ENCODE measurements at places on chromosomes 7 and 10.

- no peak for DNase-seq
These were observed 397.0 kb downstream of the LRMDA start for GRCh38 chr10:75828413-75828812.

- no peak for DNase-seq
These were observed 3.1 kb upstream of the ARPC1B start for GRCh38 chr7:99371376-99371920.

DNA sequence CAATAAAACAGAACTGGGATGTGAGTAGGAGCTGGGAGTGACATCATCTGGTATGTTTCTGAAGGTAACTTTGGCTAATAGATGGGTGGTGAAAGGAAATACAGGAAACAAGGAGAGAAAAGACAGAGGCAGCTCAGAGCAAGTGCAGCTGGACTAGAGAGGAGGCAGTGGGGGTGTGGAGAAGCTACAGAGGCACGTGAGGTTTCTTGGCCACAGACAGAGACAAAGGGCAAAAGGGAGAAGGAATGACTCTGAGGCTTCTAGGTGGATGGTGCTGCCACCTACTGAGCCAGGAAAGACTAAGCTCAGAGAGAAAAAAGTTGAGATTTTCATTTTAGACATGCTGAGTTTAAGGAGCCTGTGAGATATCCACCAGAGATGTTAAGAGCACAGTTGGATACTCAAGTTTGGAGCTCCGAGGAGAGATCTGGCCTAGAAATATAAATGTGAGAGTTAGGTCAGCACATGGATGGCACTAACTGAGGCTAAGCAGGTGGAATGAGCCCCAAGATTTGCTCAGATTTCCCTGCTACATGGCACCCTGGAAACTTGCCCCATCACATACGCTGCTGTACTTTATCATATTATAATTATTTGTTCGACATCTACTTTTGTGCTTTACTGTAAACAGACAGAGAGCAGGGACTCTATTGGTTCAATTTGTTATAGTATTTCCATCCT, 293.0 kb upstream of the IMMP2L start:
- no peak for DNase-seq

DNA sequence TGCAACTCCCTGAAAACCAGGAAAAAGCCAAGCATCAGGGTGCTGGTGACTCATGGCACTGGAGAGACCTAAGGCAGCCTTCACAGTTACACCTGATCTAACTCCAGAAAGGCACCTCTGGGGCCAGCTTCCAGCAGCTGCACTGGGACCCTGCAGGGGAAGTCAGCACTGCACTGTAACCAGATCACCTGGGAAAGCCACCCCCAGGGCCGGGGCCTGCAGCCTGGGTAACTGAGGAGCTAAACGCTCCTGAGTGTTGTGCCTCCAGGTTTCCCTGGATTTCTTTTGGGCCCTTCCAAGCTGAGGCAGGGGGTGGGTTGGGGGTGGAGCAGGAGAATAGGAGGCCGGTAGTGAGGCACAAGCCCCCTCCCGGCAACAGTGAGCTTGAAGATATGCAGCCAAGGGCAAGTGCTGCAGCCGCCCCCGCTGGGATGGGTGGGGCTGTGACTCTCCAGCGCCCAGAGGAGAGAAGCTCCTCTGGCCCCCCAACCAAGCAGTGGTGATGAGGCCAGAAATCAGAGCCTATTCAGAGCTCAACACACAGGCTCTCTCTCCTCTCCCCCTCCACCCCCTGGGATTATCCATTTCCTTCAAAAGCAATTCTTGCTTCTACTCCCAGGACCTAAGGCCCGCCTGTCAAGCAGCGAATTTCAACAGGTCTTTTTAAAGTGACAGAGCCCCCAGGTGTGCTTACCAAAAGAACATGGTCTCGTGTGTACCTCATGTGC, 2.6 kb downstream of the CXCL12 start:
- DNase-seq = no peak

DNA sequence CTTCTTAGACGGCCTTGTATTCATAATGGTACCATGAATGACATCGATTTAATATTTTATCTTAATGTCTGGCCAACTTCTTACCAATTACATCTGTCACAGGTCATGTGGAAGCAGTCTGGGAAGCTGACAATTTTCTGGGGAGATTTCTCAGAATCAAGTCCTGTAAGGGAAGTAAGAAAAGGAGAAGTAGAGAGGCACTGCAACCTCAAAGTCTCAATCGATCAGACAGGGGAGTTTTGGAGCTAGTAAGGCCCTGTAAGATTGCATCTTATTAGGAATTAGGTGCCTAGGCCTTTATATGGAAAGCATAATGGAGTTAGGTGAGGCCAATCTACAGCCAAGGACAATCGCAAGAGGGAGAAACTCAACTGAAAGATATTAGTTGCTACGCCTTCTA, 694.6 kb upstream of the SORCS1 start:
- no peak for DNase-seq

GRCh38 chr7:101620395-101620794, 8.7 kb downstream of the MYL10 start:
- no peak for DNase-seq

GRCh38 chr7:30306976-30307375, 22.6 kb downstream of the ZNRF2 start:
- no peak for DNase-seq

DNA sequence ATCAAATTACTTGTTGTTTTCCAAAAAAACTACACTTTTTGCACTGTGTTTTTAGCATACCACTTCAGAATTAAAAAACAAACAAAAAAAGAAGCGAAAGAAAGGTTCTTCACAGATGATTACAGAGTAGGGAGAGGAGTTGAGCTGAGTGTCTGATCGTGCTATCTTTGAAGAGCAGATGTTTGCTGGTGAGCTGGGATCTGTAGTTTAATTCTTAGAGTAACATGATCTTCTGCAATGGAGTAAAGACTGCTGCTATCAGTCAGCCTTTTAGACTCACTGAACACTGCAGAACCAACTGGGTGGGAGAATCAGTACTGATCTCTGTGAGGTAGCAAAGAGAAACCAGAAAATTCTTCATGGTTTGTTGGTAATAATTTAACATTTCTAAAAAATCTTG, 1197.8 kb upstream of the SORCS1 start:
- no peak for DNase-seq

DNA sequence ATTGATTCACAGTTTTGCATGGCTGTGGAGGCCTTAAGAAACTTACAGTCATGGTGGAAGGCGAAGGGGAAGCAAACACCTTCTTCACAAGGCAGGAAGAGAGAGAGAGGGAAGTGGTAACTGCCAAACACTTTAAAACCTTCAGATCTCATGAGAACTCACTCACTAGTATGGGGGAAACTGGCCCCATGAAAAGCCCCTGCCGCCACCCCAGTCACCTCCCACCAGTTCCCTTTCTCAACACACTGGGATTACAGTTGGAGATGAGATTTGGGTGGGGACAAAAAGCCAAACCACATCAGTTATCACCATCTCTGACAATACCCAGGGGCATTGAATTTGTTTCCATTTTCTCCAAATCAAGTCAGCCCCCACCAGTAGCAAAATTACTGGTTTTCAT, 740.4 kb downstream of the GATA3 start:
- DNase-seq = no peak

GRCh38 chr7:130196476-130196875, 8.7 kb downstream of the TMEM209 start:
- no peak for DNase-seq

- no peak for DNase-seq
These were observed 27.4 kb downstream of the TAX1BP1 start for GRCh38 chr7:27767374-27767773.

DNA sequence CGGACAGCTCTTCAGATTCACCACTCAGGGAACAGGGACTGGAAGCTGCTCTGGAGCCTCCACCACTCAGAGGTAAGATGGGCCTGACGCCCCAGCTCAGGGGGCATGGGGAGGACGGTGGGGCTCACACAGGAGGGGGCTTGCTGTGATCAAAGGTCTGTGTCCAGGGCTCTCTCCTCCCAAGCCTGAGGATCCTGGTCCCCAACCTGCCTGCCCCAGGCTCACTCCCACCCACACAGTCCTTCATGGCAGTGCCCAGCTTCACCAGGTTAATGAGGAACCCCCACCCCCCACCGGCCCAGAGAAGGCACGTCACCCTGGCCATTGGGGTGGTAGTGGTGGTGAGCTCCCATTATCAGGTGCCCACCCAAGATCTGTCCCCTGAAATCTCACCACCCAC, 926.7 kb upstream of the ZNF722 start:
- no peak for DNase-seq

- no peak for DNase-seq
These were observed 203.0 kb upstream of the GPR26 start for GRCh38 chr10:123463181-123463580.

DNA sequence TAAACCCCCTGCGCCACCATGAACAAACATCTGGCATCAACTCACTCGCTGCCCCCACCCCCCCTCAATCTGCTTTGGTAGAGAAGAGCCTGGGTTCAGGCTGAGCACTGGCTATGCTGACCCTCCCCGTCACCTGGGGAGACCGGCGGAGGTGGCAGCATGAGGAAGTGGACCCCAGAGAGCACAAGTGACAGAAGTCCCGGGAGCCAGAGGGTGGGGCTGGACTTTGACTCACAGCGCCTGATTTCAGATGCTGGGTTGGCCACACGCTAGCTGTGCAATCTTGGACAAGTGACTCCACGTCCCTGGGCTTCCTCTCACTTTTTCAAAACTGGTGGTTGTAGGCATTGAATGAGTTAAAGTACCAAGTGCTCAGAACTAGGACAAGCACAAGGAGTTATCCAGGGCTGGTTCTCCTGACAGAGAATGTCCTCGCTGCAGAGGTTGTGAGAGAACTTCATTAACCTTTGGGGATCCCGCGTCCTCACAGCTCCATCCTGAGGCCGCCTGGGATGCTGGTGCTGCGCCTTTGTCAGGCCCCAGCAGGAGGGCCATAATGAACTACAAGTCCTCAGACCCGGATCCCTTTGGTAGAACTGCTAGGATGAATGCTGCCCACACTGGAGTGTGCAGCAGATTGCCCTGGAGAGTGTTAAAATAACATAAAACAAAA, 48.8 kb upstream of the RASGEF1A start:
- DNase-seq = no peak

GRCh38 chr10:36612436-36612835, 513.0 kb upstream of the ANKRD30A start:
- no peak for DNase-seq

DNA sequence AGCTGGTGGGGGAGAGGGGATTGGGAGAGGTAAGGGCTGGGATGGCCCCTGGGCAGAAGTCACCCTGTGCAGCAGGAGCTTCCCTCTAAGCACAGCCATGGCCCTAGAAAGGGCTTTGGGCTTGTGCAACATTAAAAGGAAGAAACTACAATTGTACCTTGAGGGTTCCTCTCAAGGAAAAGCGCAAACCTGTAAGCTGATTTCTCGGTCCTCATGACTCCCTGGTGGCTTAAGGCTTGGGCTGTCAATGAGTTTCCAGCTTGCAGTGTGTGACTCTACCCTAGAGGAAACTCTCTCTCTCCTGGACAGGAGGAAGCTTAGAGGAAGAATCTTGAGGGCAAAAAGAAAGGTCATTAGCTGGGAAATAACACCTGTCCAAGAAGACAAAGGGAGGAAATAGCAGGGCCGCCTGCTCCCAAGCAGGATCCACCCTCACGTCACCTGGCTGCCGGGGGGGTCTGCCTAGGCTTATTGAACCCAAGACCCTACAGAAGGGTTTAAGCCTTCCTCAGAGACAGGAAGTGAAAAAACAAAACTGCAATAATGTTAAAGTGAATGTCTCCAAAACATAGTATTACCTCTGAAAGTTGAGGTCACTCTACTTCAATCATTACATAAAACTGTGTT, 112.5 kb downstream of the WDR11 start:
- no peak for DNase-seq

- no peak for DNase-seq
These were observed 108.6 kb downstream of the SRI start for GRCh38 chr7:88111140-88111743.

- DNase-seq = no peak
These were observed 19.6 kb upstream of the SCIN start for GRCh38 chr7:12550956-12551355.

- DNase-seq = no peak
These were observed 87.4 kb downstream of the IMMP2L start for GRCh38 chr7:111474723-111475418.

DNA sequence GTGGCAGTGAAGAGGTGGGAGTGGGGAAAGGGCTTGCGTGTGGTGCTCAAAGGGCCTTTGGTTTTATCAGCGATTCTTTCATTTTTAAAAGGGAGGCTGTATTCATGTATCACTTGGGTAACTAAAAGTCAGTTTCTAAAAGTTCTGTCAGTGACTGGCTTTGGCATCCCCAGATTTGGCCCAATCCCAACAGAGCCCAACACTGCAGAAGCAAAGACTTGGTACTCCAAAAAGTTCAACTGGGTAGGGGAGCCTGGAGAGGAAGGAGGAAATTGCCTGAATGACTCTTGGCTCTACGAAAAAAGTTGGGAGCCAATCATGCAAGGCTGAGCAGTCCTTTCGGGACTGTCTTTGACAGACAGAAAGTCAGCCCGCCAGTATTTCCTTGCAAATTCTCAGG, 54.5 kb upstream of the COL13A1 start:
- DNase-seq = no peak

- DNase-seq = no peak
These were observed 208.7 kb upstream of the FAM3C start for GRCh38 chr7:121604627-121605316.

- no peak for DNase-seq
These were observed 22.4 kb upstream of the ZNF862 start for GRCh38 chr7:149815661-149816266.

GRCh38 chr7:68535266-68535665, 1063.0 kb upstream of the AUTS2 start:
- no peak for DNase-seq

- no peak for DNase-seq
These were observed 272.7 kb downstream of the GFRA1 start for GRCh38 chr10:116000151-116000842.
